ENCODE measurements at places on chromosomes 2 and 18.

DNA sequence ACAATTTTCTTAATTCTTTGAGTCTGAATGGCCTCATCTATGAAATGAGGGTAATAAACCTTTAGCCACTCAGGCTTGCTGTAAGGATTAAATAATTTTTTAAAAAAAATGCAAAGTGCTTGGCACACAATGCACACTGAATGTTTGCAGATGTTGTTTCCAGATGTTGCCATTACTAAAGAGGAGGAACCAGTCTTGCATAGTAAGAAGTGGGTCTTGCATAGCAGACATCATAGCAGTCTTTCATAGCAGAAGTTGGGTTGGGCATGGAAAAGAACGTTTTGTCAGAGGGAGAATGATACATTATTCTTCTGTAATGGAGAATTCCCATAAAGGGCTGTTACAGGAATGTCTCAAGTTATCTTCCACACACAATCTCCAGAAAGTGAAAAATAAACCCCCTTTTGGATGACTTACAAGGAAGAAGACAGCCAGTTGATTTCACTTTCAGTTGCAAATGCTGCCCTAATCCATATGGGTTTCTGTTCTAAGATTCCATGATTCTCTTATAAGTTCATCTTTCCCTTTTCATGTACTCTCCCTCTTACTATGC, 327.7 kb downstream of the SUCLG1 start:
- no peak for DNase-seq

DNA sequence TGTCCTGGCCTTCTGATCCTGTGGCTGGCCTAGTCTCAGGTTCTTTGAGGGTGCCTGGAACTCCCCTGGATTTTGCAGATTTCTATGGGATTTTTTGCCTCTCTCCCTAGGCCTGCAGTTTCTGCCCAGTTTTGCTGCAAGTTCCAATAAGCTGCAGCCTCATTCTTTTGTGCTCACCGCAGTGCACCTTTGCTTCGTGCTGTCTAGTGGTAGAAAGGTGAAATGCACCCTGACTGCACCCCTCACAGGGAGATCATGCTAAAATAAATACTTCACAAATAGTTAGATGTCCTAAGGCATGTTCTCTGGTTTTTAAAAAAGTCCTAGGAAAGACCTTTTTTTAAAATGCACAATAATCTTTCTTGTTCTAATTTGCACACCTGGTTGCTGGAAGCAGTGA, 72.5 kb downstream of the GNAL start:
- DNase-seq = no peak

- DNase-seq = no peak
Observed at GRCh38 chr2:1976728-1977416, 232.6 kb upstream of the PXDN start.

DNA sequence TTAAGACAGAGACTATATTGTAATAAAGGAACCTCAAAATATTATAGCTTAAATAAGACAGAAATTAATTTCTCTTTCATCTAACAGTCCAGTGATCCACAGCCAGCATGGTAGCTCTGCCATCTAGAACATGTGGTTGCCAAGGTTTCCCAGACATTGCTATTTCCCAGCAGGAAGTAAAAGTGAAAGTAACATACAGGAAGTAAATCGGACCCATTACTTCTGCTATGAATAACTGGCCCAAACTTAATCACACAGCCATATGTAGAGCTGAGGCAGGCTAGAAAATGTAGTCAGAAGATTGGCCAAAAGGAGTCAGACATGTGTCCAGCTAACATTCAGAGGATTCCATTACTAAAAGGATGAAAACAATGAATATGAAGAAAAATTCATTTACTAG, 71.0 kb downstream of the NOL4 start:
- no peak for DNase-seq

GRCh38 chr18:58252166-58252565, 208.1 kb downstream of the NEDD4L start:
- DNase-seq = no peak

- no peak for DNase-seq
Observed at GRCh38 chr2:136727973-136728699, 37.2 kb upstream of the THSD7B start.

DNA sequence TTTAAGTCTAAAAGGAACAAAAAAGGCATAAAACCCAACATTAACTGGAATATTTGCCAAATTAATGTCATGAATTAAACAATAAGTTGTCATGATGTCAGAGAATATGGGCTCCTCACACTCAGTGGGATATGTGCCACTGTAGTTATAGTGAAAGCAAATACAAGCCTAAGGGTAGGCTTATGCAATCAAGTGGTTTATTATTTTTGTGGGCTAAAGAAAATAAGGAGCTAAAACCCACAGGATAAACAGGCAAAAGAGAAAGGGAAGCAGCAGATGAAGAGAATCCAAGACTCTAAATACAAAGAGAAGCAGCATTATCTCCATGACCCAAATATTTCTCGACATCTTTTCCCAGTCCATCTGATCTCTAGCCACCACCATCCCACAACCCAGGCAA, 17.5 kb downstream of the YWHAQ start:
- no peak for DNase-seq

- DNase-seq = no peak
Observed at GRCh38 chr18:35191698-35192025, 49.2 kb upstream of the ZNF397 start.

- DNase-seq = no peak
Observed at GRCh38 chr2:139917690-139918384, 1137.6 kb upstream of the NXPH2 start.

DNA sequence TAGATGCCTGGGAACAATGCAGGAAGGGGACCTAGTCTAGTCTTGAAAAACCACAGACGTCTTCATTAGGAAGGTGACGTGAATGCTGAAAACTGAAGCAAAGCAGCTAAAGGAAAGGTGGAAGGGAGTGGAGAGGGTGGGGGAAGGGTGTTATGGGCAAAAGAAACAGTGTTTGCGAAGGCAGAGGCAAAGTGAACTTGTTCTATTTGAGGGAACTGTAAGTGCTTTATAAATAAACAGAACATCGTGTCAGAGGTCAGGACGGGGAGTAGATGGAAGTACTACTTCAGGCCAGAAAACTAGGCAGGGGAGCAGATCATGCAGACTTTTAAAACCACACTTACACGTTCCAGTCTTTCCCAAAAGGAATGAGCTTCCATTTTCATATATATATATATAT, 57.8 kb downstream of the FASTKD2 start:
- DNase-seq = no peak

Measured in stimulated activated naive CD4-positive, alpha-beta T cell treated with Interleukin-2 at 50 U/mL for 16 hours (primary cell).